Uterine smooth muscle cell (primary cell): ENCODE measurements at places on chromosomes 3 and 15. TPM values are rescaled to one million over a fixed set of nuclear protein-coding genes. Genes with fewer than 3 reads are reported as not detected.

Gene ACKR4
- 1.5 and 2.1 TPM in 2 replicates for total RNA-seq

Gene FILIP1L
- 15.8 and 24.0 TPM in 2 replicates for total RNA-seq

Gene TMEM108
- total RNA-seq = under 0.01 and 0.12 TPM in 2 replicates

Gene PYGO1
- total RNA-seq = 5.9 and 10.6 TPM in 2 replicates

Gene PEX11A
- total RNA-seq = 5.8 and 9.1 TPM in 2 replicates

Gene ETV5
- total RNA-seq = 58.0 and 59.5 TPM in 2 replicates

Gene NUP210
- 0.77 and 1.9 TPM in 2 replicates for total RNA-seq

Gene TRIM59
- total RNA-seq = 30.2 and 40.2 TPM in 2 replicates

Gene RLBP1
- total RNA-seq = not detected in 2 replicates

Gene RETNLB
- not detected in 2 replicates for total RNA-seq
